ENCODE measurements at places on chromosomes 2 and 18. TPM values are rescaled to one million over a fixed set of nuclear protein-coding genes. Genes with fewer than 3 reads are reported as not detected.

- no peak for DNase-seq
Observed at GRCh38 chr18:49096021-49096420, 145.3 kb upstream of the SMAD7 start.

GRCh38 chr2:164458792-164459191, 162.5 kb downstream of the GRB14 start:
- DNase-seq = no peak

ZAP70 gene
- not detected for total RNA-seq

DNA sequence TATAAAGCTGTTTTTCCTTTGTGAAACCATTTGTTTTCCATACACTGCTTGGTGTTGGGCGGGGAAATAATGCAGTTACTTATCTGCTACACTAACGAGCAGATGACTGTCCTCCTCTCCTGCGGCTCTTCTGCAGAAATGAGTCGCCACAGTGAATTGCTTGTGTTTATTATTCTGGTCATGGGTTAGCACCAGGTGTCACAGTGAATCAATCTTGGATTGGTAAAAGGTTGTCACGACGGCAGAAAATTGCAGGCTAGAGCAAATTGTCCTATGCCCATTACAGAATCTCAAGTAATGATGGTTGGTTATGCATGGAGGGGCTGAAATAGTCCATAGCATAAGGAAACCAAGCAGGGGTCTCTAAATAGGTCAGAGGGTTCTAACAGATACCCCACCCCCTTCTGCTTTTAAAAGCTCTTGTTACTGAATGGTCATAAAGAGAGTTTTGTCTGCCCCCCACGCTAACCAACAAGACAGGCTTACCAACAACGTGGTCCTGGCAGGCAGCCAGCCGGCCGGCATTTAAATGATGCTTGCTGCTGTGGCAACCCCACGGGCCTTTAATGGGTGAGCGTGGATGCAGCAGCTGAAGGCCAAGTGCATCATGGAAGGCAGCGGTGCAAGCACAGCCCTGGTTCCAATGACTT, 29.5 kb downstream of the RAB31 start:
- DNase-seq = peak; percentile 67

GRCh38 chr2:157874997-157875640, 1.0 kb downstream of the ACVR1 start:
- DNase-seq = peak; percentile 66

CFAP65 gene
- total RNA-seq = not detected

- DNase-seq = no peak
Observed at GRCh38 chr18:38801640-38802039, 1236.0 kb upstream of the CELF4 start.
